CD4-positive, alpha-beta T cell treated with Interferon alpha-2 for 1 hour (primary cell): ENCODE measurements at places on chromosomes 3 and 15.

- DNase-seq = peak; percentile 29
Measured at GRCh38 chr3:150925751-150926201, 20.5 kb upstream of the MINDY4B start.

GRCh38 chr3:169430707-169431404 lies 232.7 kb downstream of the MECOM start:
- no peak for DNase-seq

DNA sequence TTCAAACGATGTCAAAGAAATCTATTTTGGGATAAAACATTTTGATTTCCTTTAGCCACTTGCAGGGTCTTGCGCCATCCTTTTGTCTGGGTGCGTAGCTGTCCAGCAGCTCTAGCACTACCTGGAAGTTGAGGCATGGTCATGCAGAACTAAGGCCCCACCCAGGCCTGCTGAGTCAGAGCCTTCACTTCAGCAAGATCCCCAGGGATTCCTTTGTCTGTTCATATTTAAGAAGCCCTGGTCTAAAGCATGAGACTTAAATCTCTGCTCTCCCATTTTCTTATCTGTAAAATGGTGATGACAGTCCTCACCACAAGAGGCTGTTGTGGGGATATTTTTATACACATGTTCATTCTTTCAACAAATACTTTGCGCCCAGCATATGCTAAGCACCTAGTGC lies 99.0 kb upstream of the CTDSPL start:
- no peak for DNase-seq

DNA sequence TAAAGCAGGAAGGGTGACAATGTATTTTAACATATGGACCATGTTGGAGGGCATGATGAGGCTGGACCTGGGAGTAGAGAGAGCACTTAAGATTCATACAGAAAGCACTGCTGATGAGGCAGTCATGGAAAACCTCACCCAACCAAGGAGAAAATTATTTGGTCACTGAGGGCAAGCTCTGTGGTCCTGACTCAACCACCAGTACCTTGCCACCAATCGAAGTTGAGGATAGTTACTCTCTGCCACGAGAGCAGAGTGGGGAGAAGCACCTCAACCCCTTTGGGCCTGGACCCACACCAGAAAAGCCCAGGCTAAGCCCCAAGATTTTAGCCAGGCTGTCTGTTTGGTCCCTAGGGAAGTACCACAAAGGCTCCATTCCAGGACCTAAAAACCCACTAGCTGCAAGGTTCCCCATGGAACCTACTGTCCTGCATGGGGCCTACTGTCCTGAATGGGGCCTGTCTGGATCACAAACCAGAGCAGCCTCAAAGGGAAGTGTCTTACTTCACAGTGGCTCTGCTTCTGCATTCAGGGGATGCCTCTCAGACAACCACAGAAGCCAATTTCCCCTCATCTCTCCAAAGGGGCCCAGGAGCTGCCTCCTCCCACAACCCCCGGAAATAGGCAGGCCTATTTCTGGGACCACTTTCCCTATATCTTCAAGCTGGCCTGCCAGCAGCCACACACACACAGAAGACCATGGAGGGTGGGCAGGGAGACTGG lies 4.2 kb downstream of the CCDC71 start:
- no peak for DNase-seq

DNA sequence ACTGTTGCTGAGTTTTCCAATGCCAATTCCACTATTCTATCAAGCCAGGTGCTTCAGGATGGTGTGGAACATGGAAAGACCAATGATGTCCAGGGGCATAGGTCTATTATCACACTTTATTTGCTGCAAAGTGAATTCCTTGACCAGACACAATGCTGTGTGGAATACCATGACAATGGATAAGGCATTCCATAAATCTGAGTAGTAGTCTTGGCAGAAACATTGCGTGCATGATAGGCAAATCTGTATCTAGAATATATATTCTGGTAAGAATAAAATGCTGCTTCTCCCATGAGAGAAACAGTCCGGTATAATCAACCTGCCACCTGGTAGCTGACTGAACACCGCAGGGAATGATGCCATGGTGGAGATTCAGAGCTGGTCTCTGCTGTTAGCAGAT lies 70.0 kb upstream of the ALDH1A3 start:
- DNase-seq = no peak

- no peak for DNase-seq
Measured at GRCh38 chr15:97881346-97881965, 79.0 kb upstream of the ARRDC4 start.

GRCh38 chr3:10930666-10931040 lies 61.9 kb upstream of the SLC6A1 start:
- no peak for DNase-seq

DNA sequence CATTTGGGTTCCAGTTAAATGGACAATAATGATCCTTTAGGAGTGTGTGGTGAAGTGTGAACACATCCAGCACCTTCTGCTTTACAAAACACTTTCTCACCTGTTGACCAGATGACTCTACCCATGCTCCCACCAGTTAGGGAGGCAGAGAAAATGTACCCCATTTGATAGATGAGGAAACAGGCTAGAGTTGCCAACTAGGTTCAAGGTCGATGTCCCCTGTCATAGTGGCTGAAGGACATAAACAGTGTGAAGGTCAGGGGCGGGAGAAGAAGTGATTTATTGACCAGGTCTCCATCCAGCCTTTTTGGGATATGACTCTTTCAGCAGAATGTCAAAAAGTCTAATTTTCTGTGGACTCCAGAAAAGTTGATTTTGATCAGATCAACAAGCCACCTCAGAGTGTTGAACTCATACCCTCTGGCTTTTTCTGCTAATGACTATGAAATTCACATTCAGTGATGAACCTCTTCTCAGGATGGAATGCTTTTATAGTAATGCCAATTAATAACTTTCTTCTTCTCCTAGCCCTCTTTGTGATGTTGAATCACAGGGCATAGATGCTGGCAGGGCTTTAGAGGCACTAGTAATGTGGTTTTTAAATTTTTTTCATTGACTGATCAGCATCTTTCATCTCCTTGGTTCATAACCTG lies 57.5 kb downstream of the CPN2 start:
- no peak for DNase-seq

GRCh38 chr3:183264268-183264667 lies 11.2 kb downstream of the B3GNT5 start:
- DNase-seq = no peak

GRCh38 chr3:184344579-184345316 lies 7.3 kb downstream of the FAM131A start:
- DNase-seq = no peak

DNA sequence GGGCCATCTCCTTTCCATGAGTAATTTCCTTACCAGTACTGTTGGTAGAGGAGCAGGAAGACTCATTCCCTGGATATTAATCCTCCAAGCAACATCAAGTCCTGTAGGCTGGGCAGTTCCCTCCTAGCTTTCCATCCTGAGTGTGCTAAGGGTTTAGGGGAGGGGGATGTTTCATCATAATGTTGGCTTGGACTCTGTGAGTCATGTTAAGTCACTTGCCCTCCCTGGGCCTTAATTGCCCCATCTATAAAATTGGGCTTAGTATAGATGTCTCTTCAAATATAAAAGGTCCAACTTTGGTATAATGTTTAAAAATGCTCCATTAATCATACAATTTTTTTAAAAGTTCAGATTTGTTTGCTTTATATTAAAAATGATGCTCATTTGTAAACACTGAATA lies 52.7 kb downstream of the TLE3 start:
- no peak for DNase-seq

DNA sequence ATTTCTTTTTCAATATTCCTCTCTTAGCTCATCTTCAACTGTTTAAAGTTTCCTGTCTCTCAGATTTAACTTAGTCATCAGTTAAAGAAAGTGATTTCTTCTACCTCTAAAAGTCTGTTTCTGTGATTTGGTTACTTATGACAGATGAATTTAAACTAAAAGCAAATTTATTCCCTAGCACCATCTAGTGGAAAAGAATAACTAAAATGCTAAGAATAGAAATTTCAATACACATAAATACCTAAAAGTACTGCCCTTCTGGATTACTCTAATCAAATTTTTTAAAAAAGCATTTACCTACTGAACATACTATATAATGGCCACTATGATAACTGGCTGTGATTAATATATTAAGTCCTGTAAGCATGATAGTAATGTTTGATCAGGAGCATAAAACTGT lies 14.0 kb upstream of the ZCWPW2 start:
- no peak for DNase-seq

- DNase-seq = no peak
Measured at GRCh38 chr3:101849714-101850245, 466 bp downstream of the NFKBIZ start.

DNA sequence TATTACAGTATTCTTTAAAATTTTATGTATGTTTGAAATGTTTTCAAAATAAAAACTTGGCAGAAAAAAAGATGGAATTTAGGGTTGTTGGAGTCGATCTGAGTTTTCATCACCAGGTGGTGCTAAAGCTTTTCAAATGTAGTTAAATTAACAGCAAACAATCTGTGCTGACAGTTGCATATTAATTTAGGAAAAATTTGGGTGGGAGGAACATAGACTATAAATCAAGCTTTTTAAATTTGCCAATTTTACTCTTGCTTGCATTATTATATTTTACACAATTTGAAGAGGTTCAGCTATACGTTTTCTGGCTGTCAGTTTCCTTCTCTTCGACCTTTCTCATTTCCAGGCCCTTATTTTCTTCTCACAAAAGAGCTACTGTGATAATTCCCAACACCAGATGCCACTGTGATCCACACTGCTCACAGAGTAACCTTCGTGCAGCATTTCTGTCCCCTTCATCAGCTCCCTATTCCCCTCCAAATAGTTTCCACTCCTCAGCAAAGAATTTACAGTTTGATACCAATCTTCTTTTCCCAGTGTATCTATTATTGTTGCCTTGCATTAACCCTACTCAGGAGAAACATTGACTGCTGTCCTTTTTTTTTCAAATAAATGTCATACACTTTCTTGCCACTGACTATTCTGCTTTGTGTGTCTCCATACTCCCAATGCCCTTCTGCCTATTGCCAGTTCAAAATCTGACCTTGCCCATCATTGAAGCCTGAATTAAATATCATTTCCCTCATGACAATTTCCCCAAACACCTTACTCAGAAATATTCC lies 53.4 kb upstream of the EIF5A2 start:
- peak; percentile 41 for DNase-seq

GRCh38 chr3:105957722-105958121 lies 88.9 kb upstream of the CBLB start:
- no peak for DNase-seq

GRCh38 chr3:104396974-104397669 lies 969.6 kb upstream of the ALCAM start:
- no peak for DNase-seq

DNA sequence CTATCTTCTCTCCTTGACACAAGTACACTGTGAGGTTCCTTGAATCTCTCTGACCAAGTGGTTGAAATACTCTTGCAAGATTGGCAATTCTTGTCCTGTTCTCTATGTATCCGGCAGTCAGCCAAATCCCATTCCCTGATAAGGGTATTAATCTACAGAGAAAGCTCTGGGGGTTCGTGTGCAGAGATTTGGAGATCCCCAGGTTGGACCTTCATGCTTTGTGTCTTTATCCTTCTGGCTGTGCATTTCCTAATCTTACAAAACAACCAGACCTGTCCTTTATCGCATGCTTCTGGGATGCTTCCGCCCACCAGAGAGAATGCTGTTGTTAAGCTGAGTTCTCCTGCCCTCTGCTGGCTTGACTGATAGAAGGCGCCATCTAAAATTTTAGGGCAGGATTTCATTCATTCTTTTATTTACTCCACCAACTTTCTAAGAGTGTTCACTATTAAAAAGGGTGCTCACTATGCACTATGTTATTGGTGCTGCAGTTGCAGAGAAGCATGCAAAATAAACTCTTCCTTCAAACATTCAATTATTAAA lies 8.6 kb upstream of the SST start:
- DNase-seq = peak; percentile 26

DNA sequence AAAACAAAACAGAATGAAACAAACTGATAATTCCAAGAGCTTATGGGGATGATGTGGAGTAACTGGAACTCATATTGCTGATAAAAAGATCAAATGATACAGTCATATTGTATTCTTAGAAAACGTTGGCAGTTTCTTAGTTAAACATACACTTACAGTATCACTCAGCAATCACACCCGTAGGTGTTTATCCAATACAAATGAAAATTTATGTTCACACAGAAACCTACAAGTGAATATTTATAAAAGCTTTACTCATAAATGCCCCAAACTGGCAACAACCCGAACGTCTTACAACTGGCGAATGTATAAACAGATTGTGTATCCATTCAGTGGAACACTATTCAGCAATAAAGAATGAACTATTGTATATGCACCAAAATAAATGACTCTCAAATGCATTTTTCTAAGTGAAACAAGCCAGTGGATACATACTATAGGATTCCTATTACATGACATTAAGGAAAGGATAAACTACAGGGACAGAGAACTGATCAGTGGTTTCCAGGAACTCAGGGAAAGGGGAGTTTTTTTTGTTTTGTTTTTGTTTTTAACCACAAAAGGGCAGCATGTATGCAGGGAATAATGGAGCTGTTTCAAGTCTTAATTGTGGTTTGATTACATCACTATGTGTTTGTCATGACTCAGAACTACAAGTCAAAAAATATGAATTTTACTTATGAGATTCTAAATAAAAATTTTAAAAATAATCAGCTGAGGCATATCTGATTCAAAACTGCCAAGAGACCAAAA lies 71.8 kb upstream of the NDUFB4 start:
- DNase-seq = no peak
